CD4-positive, CD25-positive, alpha-beta regulatory T cell (primary cell): ENCODE measurements at places on chromosomes 12 and 14. TPM values are rescaled to one million over a fixed set of nuclear protein-coding genes. Genes with fewer than 3 reads are reported as not detected.

GRCh38 chr12:111886662-111887545 is 44.9 kb downstream of the MAPKAPK5 start:
- DNase-seq: no peak

GRCh38 chr14:34692348-34692747 is 22.0 kb downstream of the CFL2 start:
- no peak for DNase-seq

- DNase-seq: no peak
Measured at GRCh38 chr12:72777806-72778205, 505.6 kb downstream of the TRHDE start.

SLC39A2 gene
- total RNA-seq: not detected

DNA sequence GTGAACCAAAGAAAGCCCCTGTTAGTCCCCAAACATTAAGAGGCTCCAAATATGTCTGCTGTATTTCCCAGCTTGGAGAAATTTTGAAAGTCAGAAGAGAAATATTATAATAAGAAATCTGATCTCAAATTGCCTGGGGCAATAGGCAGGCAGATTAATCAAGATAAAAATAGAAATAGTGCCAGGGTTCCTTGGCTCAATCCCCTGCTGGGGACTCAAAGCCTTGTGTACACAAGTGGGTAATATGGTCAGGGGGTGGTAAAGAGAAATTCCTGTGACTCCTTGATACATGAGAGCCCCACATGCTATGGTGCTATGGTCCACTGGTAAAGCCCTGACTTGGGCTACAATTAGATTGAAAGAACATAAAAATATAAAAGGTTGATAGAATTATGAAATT is 41.3 kb upstream of the ARID2 start:
- no peak for DNase-seq
